Stimulated activated CD4-positive, alpha-beta T cell treated with anti-CD3 and anti-CD28 coated beads, Interleukin-12 subunit alpha, Interleukin-12 subunit beta, amount 100 ng/mL, for 24 hours (primary cell): ENCODE measurements at places on chromosomes 11 and 22.

- no peak for DNase-seq
Measured at GRCh38 chr11:80104191-80104590, 663.4 kb upstream of the TENM4 start.

- no peak for DNase-seq
Measured at GRCh38 chr11:35167426-35167954, 28.5 kb downstream of the CD44 start.

DNA sequence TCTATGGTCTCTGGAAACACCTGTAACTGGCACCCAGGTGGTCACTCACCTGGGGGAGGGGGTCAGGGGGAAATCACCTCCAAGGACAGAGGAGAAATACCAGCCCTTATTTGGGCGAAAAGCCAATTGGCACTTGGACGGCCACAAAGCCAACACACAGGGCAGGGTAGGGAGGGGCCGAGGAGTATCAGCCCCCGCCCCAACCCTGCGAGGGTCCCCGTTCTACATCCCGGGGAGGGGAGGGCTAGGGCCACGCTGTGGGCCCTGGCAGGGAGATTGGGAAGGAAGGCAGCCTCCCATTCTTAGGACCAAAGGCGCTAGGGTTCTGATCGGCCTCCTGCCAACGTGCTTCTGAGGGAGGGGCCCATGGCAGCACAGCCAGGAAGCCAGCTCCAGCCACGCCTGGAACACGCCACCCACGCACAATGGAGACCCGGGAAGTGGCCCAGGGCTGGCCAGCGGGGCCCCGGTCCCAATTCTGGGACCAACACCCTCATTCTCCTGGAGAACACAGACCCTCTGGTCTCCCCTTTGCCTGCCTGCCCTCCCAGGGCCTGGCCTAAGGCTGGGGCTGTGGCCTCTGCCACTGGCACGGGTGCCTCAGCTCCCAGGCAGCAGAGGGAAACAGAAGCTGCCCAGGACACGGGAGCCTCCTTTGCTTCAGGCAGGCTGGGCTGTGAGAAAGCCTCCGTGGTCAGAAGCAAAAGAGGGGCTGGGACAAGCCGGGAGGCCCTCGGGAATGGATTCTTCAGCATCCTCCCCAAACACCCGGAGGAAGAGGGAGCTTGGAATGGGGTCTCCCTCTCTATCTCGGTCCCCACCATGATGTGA is 7.4 kb downstream of the CBX6 start:
- no peak for DNase-seq

DNA sequence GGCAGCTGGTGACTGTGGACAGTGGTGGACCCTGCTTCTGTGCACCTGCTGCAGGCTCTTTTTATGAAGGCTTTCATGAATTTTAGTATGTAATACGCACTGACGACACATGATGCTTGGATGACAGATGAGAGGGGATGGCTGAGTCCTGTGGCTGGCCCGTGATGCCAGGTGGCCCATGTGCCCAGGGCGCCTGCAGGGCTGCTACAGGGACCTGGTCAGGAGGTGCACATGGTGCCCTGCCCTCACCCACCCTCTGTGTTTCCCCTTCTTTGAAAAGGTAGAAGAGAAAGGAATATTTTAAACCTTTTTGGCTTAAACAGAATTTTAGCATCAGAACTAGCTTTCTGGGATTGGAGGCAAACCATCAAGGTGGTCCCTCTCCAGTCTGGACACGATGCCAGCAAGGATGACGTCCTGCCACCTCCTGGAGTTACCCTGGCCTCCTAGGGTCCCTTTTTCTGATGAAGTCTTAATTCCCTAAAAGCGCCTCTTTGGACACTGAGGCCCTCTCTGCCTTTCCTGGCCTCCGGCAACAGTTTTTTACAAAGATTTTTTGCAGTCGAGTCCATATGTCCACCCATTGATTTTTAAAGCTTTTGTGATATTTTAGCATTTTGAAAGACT is 5.4 kb upstream of the RANBP1 start:
- no peak for DNase-seq

GRCh38 chr11:95688501-95689222 is 100.9 kb downstream of the FAM76B start:
- no peak for DNase-seq

- no peak for DNase-seq
Measured at GRCh38 chr22:41722496-41722895, 23.2 kb downstream of the MEI1 start.

DNA sequence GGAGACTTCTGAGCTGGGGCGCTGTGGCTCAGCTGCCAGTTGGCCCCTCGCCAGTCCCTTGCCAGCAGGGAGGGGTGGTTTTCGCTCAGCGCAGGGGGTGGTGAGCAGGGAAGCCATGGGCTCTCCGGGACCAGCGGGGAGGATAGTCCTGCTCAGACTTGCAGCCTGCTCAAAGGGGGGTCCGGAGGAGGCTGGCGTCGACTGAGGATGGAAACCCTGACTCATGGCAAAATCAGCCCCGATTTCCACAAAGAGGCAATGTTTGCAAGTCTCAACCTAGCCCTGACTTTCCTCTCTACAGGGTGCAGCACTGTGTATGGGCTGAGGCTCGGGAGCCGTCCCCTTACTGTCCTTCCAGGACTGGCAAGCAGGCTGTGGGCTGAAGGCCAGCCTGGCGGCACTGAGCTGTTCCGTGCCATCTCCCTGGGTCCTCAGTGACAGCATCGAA is 35.1 kb downstream of the FBLN1 start:
- DNase-seq: no peak

GRCh38 chr11:122048401-122048800 is 67.6 kb downstream of the BLID start:
- no peak for DNase-seq

DNA sequence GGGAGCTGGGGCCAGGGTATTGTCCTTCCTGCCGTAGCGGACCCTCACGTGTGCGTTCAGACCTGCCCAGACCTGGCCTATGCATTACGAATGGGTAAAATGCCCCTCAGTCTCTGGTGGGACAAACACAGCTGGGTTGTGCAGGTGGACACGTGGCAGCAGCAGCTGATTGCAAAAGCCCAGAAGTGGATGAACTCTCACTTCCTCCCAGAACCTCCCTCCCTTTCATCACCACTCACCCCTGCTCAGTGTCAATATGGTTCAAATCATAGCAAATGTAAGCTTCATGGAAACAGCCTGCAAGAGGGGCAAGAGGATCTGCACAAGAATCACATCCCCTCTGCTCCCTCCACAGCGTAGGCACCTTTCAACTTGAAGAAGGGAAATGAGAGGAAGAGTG is 352.1 kb downstream of the OPCML start:
- no peak for DNase-seq

DNA sequence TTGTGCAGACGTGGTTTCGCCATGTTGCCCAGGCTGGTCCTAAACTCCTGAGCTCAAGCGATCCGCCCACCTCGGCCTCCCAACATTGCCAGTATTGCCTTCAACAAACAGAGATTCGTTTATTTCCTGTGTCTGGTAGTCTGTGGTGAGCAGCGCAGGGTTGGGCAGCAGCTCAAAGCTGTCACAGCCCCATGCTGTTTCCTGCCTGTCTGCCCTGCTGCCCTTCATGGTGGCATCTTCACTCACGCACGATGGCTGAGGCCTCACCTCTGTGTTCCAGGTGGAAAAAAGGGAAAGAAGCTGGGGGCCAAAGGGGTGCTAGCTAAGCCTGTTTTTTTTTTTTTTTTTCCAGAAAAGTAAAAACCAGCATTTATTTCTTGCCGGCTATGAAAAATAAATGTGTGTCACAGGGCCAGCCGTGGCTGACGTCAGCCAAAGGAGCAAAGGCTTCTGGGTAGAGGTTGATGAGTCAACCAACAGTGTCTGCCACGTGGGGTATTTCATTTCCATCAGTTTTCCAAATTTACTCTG is 28.8 kb downstream of the TBC1D22A start:
- DNase-seq: peak; percentile 52

DNA sequence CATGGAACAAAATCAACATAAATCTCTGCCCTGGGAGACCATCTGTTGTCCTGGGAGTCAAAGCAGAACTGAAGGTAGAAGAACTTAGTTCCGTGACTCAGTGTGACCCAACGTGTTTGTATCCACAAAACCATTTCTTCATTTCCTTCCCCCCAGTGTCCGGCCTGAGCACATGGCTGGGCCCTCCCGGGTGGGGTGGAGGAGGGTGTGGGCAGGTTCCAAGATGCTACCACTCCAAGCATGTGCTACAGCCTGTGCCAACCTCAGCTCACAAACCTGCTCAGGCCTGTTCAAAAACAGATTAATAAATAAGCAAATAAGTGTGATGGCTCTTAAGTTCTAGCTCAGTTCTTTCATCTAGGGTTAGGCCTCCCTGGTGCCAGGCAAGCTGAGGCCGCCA is 55.3 kb downstream of the SHANK2 start:
- no peak for DNase-seq

- no peak for DNase-seq
Measured at GRCh38 chr11:70606951-70607330, 208.6 kb downstream of the CTTN start.

DNA sequence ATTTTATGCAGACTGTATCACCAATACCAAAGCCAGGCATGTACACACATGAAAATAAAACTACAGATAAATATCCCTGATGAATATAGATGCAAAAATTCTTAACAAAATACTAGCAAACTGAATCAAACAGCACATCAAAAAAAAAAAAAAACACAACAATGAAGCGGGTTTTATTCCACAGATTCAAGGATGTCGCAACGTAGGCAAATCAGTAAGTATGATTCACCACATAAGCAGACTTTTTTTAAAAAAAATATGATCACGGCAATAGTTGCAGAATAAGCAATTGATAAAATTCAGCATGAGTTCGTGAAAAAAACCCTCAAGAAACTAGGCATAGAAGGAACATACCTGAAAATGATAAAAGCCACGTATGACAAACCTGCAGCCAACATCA is 21.3 kb downstream of the OR51F1 start:
- DNase-seq: no peak

GRCh38 chr11:69682221-69682620 is 7.1 kb upstream of the LTO1 start:
- no peak for DNase-seq

DNA sequence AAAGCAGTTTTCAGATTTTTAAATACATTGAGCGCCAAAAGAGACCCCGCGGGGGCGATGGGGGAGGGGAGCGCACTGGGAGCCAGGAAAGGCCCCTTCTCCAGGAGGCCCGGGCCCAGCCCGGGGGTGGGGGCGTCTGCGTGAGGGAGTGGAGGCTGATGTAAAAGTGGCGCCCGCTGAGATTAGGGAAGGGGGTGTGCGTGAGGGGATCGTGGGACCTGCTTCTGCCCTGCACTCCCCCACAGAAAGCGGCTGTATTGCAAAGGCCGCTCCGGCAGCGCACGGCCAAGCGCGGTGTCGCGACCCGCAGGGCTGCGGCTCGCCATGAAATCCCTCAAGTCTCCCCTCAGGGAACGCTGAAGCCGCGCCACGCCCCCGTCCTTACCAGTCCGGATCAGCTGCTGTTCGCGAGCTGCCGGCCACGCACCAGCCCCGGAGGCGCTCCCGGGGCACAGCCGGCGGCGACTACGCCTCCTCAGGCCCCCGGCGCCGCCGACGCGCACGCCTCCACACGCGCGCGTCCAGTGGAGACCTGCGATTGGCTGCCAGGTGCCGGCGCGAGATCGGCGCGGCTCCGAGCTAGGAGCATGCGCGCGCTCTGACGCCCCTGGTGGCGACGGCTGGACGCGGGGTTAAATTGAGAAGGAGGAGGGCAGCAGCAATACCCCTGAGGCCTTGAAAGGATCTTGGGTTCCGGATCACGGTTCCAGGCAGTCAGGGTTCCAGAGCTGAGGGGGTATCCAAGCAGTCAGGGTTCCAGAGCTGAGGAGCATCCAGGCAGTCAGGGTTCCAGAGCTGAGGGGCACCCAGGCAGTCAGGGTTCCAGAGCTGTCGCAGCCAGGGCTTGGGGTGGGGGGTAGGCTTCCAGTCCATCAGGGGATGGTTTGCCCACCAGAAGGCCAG is at the start of gene ZNF280B:
Gene ZNF280B (minus strand): TSS at position 469 of the 903 bp plus-strand sequence. CDS start 19,344 bp downstream, outside the sequence.
- DNase-seq: peak; percentile 62

GRCh38 chr22:17346578-17346977 is 22.7 kb upstream of the CECR2 start:
- no peak for DNase-seq

- no peak for DNase-seq
Measured at GRCh38 chr11:87804176-87804575, 371.1 kb downstream of the RAB38 start.

DNA sequence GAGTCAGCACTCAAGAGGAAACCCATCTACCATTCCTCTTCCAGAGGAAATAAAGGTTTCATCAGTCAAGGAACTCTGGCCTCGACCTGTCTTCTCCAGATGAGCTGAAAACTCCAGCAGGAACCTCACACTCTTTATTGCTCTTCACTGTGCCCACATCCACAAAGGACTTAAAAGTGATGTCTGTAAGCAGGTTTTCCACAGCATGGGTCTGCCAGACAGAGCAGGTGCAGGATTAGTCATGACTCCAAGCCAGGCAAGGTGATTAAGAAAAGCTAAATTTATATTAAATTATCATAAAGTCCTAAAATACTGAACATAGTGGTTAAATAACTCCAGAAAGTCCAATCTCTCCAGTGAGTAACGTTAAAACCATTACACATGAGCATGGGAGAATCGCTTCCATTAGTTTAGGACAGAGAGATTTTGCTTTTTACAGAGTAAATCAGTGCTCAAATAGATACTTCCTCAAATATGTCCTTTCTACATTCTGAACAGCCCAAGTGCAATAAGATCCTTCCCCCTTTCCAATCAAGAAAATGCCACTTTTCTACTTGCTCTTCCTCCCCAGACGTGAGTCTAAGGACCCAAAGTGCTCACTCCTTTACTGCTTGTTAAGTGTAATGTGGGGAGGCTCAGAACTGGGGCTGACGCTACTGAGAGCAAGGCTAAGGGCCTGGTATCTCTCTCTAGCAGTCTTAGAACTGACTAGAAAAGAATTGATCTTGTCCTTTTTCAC is 10.7 kb upstream of the CKAP5 start:
- no peak for DNase-seq

- no peak for DNase-seq
Measured at GRCh38 chr22:30953206-30953605, 15.4 kb downstream of the MORC2 start.

DNA sequence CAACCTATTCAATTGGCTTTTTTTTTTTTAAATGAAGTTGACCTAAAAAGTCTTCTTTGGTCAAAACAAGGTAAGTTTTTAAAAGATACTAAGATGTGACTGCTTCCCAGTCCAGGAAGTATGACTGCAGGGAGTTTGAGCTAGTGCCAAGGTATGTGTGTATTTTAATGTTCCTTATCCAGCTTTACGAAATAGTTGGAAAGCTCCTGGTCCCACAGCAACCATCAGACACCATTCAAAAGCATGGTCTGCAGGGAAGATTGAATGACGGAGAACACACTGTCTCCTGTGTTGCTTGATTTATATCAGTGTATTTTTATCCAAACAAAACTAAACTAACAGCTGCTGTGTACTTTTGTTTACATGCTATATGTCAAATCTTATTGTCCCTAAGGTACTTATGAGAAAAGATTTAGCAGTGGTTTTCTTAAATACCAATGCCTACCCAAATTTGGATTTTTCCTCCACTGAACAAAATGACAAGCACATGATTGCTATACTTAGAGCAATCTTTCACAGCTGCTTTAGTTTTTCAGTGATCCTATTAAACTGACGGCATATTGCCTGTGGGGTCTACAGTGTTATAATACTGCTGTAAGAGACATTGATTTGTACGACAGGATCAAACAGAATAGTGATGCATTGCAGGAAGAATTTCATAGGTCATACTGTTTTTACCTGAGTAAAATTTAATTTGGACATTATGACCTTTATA is 122.9 kb downstream of the DCDC1 start:
- no peak for DNase-seq
